T-cell (primary cell): ENCODE measurements at places on chromosomes 16 and 17.

DNA sequence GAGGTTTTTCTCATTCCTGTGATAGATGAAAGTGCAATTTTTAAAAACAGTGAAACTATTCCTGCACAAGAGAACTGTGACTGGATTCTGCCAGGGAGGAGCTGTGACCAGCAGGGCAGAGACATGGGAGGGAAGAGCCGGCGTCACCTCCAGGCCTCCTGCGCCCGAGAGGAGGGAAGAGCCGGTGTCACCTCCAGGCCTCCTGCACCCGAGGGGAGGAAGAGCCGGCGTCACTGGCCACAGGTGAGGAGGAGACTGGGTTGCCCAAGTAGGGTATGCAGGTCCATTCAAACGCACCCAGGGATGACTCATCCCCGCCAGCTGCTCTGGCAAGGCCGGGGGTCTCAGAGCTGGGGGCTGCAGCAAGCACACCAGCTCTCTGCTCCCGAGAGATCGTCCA, 56.7 kb downstream of the METRNL start:
- DNase-seq, result peak; percentile 15

DNA sequence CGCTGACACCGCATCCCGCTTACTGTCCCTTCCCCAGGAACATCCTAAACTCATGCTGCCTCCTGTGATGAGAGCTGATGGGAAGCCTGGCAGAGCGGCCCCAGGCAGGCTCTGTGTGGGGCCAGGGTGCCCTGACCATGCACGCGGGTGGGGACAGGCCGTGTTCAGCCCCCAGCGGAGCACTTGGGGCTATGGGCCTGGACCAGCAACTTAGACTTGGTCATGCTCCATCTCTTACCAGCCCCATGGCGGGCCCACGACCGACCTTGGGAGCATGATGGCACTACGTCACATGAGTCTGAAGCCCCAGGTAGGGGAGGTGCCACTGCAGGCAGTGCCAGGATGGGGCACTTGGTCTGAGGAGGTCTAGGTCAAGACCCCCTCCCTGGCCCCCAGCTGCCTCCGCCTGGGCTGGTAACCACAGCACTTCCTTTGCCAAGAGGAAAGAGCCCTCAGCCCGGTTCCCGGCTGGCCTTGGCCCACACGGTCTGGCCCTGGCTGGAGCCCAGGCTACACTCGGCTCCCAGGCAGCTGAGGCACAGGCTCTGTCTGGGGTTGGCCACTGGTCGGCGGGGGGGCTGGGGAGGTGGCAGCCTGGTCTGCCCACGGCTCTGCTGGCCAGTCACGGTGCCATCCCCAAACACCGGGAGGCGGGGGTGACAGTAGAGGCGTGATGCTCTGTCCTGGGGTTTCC, 25.7 kb downstream of the BAHCC1 start:
- no peak for DNase-seq

DNA sequence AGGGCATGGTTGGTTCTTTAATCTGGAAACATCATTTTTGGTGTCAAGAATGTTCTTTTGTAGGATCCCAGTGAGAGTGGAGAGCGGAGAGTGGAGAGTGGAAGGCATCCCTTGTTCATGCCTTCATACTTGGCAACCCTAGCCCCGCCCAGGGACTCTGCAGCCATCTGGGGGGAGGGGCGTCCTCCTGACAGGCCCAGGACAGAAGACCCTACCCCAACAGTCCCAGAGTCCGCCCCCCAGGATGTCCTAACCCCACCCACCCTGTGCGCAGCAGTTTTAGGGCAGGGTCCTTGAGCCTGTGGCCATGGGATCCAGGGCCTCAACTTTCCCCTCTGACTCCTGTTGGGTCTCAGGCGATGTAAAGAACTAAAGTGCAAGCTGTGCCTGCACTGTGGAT, 4.5 kb downstream of the SLC26A11 start:
- DNase-seq, result no peak

- no peak for DNase-seq
These were observed 8.6 kb downstream of the SLC6A4 start for GRCh38 chr17:30226878-30227277.

- DNase-seq, result no peak
These were observed 10.7 kb downstream of the DLG4 start for GRCh38 chr17:7208754-7209460.

GRCh38 chr16:50268352-50268751, 2.0 kb downstream of the ADCY7 start:
- no peak for DNase-seq

DNA sequence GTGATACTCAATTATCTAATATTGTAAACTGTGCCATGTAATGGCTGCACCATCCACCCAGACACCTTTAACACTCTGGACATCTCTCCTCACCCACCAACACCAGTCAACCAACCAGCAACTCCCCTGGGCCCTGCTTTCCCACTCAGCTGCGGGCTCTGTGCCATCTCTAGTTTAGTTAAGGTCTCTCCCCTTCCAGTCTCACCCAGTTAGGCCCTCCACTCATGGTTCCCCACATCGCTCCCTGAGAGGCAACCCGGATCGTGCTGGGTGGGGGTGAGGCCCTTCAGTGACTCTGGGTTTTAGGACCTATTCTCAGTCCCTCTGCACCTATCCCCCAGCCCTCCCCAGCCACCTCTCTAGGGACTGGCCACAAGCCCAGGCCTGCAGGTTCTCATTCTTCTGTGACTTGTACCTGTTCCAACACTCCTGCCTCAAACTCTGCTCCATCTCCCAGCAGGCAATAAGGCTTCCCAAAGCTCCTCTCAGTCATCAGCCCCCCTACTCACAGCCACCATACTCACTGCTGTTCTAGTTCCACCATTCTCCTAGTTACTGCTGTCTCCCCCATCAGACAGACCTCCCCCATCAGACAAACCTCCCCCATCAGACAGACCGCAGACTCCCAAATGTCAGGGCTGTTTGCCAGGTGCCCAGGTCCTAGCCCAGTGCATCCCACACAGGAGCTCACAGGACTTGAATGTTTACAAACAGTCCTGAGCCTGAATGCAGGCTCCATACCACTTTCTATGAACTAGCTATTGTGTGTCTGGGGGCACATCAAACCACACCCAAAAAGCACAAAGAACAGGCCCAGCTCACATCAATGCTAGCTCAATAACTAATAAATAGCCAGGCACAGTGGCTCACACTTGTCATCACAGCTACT, 2.6 kb downstream of the TK2 start:
- no peak for DNase-seq

GRCh38 chr16:76197900-76198299, 79.3 kb upstream of the CNTNAP4 start:
- no peak for DNase-seq

GRCh38 chr17:82912484-82913089, 72.8 kb upstream of the ZNF750 start:
- DNase-seq, result no peak

DNA sequence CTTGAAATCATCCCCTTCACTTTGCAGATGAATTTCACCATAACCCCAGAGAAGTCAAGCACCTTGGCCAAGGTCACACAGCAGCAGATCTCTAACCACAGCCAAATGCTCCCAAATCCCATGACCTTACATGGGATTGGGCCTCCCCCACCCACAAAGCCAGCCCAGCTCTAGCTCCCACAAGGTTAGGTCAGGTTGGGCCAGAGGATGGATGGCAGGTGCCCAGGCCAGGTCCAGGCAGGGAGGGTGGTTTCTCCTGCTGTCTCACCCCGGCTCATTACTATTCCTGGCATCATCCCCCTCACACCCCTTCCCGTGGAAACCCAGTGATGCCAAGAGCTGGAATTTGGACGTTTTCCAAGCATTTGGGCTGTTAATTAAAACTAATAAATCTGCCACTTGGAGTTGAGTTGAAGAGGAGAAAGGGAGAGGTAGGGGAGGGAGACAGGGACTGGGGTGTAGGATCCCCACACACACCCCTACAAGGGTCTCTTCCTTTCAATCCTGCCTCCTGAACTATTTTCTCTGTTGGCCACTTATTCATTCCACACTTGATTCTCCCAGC, 181.6 kb downstream of the TMEM132E start:
- DNase-seq, result no peak

DNA sequence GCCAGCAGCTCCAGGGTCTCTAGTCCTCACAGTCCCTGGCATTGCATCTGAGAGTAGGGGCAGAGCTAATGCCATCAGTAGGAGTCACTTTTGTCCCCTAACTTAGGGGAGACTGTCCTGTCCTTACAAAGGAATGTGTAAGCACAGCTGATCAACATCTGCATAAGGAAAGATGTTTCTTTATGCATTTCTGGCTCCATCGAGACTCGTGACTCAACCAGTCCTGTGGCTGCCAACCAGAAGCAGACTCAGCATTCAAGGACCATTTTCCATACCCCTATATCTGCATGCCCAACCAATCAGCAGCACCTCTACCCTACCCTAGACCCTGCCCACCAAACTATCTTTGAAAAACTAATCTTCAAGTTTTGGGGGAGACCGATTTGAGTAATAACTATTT, 8.2 kb upstream of the MPP2 start:
- no peak for DNase-seq

DNA sequence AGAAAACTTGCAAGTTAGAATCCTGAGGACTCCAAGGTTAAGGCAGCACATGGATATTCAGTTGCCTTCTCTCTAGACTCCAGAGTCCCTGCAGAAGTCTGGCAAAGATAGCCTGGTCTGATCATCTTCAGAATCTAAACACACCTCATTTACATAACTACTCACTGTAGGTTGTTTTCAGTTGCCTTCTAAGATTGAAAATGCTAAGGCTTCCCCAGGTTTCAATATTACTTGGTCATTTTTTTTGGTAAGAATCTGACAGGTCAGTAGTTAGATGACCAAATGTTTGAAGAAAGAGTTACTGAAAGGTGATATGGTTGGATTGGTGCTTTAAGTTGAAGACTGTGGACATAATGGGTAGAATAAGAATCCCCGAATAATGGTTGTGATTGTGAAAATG, 205.4 kb upstream of the KCNJ16 start:
- no peak for DNase-seq

- DNase-seq, result no peak
These were observed 10.1 kb downstream of the RBFOX3 start for GRCh38 chr17:79600681-79601131.

- DNase-seq, result no peak
These were observed 135.2 kb upstream of the HS3ST3A1 start for GRCh38 chr17:13736916-13737315.

DNA sequence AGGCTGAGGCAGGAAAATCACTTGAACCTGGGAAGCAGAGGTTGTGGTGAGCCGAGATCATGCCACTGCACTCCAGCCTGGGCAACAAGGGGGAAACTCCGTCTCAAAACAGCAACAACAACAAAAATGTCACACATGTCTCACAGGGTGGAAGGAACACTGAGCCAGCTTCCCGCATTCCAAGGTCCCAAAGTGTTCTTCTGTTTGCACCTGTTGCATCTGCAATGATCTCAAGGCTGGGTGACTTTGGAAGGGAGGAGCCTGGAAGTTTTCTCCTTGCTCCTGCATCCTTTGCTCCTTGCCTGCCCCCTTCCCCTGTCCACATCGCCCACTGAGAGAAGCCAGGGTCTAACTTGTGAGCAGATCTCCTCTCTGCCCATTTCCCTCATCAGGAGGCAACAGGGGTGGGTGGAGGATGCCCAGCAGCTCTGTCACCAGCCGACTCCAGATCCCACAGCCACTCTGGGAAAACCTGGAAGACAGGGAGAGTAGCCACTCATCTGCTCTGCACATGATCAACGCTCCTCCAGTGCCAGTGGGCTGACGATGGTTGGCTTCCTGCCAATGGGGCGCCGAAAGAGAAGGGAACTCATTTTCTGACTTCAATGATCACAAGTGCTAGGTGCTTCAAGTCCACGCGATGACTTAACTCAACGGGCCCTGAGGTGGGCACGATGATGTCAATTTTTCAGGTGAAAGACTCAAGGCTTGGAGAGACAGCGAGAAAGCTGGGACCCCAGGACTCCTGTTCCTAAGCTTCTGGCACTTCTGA, 12.6 kb downstream of the CHST6 start:
- DNase-seq, result no peak

DNA sequence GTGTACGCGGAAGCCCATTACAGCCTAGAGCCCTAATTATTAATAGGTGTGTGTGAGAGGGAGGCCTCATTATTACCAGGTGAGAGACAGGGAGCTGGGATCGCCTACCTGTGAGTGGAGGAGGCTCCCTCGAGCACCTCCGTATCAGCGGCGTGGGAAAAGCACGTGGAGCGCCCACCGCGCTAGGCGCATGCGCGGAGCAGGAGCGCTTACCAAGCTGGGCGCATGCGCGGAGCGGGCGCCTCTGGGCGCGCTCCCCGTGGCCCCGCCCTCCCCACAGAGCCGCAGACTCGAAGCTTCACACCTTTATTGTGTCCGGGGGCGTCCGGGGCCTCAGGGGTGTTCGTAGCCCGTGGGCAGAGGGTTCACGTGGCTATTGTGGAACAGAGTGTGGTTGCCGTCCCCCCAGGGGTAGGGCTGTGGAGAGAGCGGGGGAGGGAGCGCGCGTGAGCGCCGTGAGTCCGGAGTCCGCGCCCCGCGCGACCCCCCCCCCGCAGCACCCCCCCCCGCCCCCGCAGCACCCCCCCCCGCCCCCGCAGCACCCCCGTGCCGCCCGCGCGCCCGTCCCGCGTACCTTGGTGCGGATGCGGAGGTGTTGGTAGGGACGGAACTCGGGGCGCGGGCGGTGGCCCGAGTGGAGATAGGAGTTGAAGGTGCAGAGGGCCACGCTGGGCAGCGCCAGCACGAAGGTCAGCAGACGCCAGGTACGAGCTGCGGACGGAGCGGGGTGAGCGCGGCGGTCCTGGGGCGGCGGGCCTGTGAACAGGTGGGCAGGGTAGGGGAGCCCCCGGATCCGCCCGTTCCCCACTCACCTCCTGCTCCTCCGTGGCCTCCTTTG, 500 bp downstream of the COX6A2 start:
- DNase-seq, result peak; percentile 68
